COLO829 (cell line): ENCODE measurements at places on chromosomes 2 and 18.

- no peak for DNase-seq
Observed at GRCh38 chr2:188285049-188285448, 6.6 kb upstream of the GULP1 start.

DNA sequence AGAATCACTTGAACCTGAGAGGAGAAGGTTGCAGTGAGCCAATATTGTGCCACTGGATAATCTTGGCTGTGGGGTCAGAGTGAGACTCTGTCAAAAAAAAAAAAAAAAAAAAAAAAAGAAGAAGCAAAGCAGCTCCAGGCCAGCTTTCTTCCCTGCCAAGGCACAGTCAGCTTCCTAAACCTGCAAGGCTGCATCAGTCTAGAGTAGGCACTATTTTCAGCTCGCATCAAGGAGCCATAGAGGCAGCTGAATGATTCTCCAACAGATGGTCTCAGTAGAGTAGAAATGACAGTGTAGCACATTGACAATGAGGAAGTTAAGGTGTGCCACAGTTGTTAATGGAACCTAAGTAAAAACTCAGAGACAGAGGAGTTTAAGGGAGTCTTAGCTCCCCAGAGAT, 35.6 kb downstream of the BMP10 start:
- no peak for DNase-seq

DNA sequence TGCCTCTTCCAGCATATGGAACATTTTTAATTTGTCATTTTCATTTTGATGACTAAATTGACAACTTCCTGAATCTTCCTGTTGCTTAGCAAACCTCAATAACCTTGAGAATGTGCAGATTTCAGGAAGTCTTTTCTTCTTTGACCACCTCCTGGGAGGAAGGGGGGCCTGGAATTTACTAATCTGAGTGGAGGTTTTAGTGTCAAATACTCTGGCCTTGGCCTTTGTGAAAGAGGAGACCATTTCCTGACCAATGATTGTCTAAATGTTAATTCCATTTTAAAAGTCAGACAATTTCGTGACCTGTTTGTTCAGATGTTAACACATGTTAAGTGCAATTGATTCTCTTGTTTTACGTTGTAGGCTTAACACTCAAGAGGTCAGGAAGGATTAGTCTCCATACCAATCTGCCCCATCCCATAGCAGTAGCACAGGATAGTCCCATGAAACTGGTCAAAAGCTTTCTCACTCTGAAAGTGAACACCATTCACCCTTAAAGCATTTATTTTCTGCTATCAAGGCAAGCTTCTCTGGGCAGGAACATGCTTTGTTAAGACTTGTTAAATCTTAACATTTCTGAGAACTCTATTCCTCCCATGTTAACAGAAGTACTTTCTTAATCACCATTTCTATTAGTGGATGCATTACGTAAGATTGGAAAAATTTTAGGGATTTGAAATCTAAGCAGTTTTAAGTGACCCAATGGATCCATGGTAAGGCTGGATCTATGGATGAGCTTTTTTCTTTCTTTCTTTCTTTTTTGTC, 219.6 kb downstream of the RND3 start:
- DNase-seq = no peak

- DNase-seq = no peak
Observed at GRCh38 chr18:48098538-48098937, 168.1 kb upstream of the SMAD2 start.

DNA sequence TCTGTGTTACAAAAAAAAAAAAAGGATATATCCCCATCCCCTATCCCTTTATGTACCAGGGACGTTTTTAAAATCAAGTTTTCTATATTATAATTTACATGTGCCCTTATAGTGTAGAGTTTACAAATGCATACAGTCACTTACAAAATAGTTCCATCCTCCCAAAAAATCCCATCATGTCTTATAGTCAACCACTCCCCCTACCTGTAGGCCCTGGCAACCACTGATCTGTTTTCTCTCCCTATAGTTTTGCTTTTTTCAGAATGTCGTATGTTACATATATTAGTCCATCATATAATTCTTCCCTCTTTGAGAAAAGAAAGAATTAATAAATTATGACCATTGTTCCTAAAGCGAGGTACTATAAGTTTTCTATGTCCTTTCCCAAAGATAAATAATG, 17.8 kb downstream of the CFAP210 start:
- DNase-seq = no peak

DNA sequence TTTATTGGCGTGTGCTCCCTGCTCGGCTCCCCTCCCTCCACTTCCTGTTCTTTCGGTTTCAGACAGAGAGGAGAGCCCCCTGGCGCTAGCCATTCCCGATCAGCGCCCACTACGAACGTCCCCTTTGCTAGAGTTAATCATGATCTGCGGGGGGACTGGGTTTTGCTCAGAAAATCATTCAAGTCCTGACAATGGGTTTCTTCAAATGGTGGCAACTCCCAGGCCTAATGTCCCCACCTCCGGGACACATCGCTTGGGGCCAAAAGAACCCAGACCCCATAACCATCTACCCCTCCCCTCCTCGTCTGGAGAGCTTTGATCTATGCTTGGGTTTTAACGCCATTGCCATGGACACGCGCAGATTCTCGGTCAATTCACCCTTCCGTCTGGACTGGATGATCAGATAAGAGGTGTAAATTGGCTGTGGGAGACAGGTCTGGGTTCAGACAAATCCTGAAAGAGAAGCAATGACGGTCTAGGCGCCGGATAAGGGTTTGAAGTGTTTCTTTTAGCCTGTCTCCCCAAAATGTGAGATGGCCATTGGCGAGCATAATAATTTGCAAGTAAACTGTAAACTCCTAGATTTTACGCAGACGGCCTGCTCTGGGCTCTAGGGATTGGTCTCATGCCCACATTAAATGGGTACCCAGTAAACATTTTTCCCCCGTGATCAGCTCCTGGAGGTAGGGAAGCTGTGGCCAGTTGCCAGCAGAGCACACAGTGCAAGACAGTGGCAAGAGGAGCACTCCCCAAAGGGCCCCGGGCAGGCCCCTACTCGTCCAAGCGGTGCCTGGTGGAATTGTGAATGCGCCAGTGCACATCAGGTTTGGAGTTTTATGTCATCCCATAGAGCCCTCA, 4.7 kb downstream of the NRP2 start:
- no peak for DNase-seq

- no peak for DNase-seq
Observed at GRCh38 chr2:134405611-134406081, 151.8 kb downstream of the MGAT5 start.

DNA sequence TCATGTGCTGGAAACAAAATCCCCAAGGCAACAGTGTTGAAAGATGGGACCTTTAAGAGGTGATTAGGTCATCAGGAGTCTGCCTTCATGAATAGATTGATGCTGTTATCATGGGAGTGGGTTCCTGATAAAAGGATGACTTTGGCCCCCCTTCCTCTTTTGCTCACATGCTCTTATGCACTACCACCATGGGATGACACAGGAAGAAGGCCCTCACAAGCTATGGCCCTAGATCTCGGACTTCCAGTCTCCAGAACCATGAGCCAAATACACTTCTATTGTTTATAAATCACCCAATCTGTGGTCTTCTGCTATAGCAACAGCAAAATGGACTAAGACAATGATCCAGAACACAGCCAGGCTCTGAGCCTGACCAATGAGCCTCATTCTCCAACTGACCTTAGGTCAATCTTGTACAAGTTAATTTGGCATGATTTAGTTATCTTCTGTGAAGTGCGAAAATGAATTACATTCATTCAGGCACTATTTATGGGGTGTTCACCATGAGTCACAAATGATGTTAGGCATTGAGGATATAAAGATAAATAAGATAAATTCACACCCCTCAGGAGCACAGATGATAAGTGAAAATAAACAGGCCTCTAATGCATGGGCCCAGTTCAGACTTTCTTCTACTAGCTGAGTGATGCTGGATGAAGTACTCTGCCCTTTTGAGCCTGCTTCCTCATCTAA, 37.7 kb upstream of the NT5C1B start:
- no peak for DNase-seq

GRCh38 chr2:137897082-137897481, 67.2 kb upstream of the HNMT start:
- DNase-seq = no peak

- peak; percentile 14 for DNase-seq
Observed at GRCh38 chr2:20186078-20186854, 38.7 kb downstream of the SDC1 start.

- DNase-seq = no peak
Observed at GRCh38 chr2:224893848-224894247, 148.4 kb downstream of the DOCK10 start.
